Stimulated activated CD8-positive, alpha-beta memory T cell treated with anti-CD3 and anti-CD28 coated beads, Interleukin-7, amount 100 ng/mL, for 4 hours (primary cell): ENCODE measurements at places on chromosomes 5 and 9.
A peak's percentile ranks its signal among the peaks of the same experiment; 100 is the strongest.

- no peak for DNase-seq
Measured at GRCh38 chr9:93569621-93570174, 6.7 kb upstream of the PHF2 start.

GRCh38 chr5:107519900-107520354, 150.8 kb downstream of the EFNA5 start:
- no peak for DNase-seq

DNA sequence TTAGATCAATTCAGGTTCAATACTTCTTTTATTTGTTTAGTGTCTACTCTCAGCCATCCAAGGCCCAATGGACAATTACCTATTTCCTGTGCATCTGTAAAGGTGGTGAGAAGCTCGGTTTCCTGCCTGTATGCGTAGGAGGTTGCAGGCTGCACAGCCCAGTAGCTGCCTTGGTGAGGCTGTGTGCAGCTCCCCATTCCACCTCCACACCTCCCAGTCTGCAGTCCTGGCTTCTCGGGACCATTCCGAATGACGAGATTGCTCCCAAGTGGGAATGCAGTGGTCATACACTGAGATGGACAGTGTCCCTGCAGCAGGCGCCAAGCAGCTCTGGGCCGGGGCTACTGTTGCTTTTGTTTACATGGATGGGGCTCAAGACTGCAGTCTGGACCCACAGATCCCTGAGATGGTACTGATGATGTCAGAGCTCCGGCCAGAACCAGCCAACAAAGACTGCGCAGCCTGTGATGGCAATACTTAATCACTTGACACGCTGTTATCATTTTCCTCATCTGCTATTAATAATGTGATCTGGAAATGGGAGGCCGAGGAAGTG, 206.1 kb upstream of the IRX1 start:
- no peak for DNase-seq

DNA sequence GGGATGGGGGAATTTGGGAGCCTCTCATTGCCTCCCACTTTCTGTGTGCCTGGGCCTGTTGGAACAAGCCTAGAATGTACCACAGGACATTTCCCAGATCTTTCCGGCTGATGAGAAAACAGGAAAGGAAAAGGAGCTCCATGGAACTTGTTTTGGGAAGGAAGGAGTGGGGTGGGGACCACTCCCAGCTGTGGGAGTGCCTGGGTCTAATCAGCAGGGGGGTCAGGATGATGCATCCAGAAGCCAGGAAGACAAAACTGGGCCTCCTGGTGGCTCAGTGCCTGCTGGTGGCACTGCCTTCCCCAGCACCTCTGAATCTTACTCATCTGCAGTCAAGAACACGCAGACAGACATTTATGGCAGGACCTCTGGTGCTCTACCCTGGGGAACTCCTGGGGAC, 2.8 kb downstream of the SMIM33 start:
- no peak for DNase-seq

GRCh38 chr5:73201547-73202513, 28.8 kb downstream of the TMEM174 start:
- peak; percentile 47 for DNase-seq

GRCh38 chr9:8946461-8946860, 1146.9 kb upstream of the DMAC1 start:
- DNase-seq = no peak

DNA sequence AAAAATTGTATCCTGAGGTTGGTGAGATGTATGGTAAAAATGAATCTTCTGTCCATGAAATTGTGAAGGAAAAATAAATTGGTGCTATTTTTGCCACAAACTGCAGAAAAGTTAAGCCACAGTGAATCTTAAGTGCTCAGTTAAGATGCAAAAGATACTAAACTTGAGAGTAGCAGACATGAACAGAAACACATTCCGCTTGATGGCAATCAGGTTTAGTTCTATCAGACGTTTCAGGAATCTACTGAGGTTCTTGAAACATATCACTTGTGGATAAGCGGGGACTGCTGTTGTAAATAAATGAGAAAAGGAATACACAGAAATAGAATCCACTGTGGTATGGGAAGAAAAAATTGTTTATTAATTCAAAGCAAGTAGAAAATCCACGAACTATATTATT, 311.2 kb upstream of the PRR16 start:
- DNase-seq = no peak

GRCh38 chr9:116859763-116860162, 172.7 kb downstream of the TRIM32 start:
- DNase-seq = no peak

DNA sequence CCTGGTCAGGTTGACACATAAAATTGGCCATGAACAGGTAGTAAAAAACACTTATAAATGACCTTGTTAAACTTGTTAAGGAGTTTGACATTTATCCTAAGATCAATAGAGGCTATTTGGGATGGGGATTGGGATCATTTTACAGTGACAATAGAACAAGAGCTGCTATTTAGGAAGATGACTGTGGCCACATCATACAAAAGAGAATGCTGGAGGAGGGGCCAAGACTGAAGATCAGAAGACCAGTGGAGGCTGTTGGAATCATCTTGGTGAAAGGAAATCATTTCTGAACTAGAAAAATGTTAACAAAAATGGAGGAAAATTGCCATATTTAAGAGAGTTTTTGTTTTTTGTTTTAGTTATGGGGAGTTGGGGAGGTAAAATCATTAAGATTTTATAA, 304.8 kb upstream of the TLE4 start:
- DNase-seq = no peak

GRCh38 chr9:79970146-79970425, 398.3 kb downstream of the TLE4 start:
- DNase-seq = no peak

DNA sequence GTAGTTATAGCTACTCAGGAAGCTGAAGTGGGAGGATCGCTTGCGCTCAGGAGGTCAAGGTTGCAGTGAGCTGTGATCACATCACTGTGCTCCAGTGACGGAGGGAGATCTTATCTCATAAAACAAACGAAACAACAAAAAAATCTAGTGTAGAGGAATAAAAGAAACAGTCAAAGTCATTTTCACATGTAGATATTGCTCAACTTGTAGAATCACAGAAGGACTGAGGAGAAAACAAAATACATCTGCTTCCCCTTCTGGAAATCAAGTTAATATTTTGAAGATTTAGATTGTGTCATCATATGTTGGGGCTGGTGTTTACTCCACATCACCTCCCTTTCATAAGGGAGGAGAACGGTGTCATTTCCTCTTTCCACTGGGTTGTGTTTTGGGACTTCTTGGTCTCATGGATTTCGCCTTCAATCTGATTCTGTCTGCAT, 8.2 kb upstream of the SLC46A2 start:
- DNase-seq = no peak

DNA sequence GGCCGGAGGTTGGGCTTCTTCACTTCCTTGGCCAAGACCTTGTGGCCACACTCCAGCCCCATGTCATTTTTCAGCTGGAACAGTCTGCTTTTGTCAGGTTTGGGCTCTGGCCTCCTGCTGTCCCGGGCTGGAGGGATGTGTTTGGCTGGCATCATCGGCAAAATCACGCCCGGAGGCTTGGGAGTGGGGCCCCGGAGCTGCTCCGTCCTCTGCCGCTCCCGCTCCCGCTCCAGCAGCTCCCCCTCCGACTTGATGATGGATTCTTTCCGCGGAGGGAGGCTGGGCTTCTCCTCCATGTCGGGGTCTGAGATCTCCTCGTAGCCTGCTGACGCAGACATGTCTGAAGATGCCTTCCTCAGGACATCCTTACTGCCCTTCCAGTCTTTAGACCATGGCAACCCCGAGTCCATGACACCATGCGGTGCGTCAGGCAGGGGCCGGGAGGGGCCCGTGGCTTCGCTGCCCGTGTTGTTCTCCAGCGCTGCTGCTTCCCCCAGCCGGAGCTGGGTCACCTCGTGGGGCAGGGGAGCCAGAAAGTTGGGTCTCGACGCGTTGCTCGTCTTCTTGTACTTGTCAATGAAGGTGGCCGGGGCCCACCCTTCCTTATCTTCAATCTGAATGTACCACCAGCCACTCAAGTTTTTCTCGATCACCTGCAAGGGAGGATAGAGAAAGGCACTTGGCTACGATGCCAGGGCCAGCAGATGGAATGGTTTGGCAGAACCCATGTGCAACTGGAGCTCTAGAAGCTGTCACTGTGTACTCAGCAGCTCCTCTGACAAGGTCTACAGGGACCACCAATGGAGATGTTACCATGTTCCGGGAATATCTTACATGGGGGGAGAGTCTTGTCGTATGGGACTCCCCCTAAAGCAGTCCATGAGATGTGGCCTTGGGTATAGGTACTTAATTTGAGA, 56.0 kb upstream of the UBTD2 start:
- DNase-seq = no peak

GRCh38 chr5:155052532-155052931, 39.0 kb downstream of the KIF4B start:
- no peak for DNase-seq

DNA sequence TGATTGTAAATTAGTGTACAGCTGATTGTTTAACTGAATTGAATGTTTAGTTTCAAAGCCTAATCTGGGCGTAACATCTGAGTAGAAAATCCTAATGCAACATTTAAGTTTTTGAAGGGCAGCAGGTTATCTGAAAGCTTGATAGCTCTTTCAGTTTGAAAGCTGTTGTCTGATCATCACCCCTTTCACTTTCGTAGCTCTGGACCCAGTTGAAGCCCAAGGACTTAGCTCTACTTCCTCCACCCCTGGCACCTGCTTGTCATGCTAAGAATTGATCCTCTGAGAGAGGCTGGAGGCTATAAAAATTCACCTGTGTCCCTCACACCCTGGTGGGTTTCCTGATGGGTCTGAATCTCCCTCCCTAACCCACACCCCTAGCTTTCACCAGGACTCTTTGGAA, 86.0 kb downstream of the ZFAND5 start:
- no peak for DNase-seq

DNA sequence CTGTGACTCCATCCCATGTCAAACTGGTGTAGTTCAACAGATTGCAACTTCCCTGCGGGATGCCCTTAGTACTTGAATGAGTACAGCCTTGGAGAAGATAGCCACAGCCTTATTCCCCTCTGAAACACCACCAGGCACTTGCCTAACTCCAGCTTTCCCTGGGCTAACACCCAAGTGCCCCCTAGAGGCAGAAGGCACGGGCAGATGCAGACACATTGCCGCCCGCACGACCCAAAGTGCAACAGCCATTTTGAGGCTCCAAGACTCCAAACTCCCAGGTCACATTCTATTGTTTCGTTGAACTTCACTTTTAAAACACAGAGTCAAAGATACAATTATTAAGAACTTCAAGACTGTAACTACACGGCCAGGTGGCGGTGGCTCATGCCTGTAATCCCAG, 163.6 kb upstream of the CDH6 start:
- no peak for DNase-seq

DNA sequence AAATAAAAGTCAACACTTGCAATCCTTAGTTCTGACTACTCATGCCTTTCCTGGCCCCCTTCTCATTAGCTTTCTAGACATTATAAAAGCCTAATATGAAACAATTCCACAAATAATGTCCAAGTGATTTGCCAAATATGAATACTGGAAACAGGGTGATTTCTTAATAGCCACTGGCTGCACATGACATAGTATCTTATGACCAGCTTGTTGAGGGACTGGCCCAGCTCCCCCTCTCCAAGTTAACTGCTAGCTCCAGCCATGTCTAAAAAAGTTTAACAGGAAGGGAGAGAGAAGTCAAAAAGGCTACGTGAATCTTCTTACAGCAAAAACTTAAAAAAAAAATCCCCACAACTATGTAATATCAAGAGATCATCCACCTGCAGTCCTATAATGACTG, 1.5 kb downstream of the CERT1 start:
- DNase-seq = no peak

DNA sequence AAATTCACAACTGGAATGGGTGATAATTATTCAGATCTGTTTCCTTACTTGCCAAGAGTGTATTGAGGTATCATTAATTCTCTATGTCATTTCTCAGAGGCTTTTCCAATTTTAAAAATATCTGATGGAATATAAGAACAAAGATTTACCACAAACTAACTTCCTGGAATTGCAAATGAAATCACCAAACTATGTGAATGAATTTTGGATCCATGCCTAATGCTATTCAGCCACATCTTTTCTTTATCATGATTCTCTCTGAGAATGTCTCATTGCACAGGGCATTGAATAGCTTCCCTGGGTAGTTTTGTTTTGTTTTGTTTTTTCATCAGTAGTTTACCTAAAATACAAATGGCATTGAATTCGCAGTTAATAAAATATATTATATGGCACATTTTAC, 146.9 kb upstream of the FBN2 start:
- no peak for DNase-seq

DNA sequence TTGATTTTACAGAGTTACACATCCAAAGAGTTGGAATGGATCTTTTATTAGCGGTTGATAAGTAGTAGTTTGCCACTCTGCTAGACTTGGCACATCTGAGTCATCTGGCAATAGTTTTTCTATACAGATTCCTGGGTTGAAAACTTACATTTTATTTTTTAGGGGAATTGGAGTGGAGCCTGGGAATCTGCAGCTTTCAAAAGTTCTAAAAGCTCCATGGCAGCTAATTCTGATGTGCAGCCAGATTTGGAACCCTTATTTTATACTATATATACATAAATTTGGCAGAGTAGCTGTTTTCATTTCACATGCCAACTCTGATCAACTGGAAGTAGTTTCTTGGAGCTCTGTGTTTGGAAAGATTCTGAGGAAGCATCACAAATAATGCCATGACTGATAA, 715.5 kb downstream of the TLR4 start:
- DNase-seq = no peak

DNA sequence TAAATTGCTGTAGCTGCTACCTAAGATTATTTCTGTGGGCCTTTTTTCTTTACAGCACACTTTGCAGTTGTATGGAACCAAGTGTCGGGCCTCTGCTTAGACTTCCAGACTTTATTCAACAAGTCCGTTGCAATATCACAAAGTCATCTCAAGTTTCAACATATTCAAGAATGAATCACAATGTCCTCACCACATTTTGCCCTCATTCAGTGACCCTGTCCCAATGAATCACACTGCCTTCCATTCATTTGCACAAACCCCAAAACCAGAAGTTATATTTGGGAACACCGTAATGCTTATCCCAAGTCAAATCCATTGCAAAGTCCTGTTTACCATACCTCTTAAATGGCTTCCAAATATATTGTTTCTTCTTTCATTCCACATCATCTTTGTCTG, 439.6 kb downstream of the CSNK1G3 start:
- DNase-seq = no peak

GRCh38 chr5:144134194-144134826, 36.1 kb downstream of the YIPF5 start:
- no peak for DNase-seq

DNA sequence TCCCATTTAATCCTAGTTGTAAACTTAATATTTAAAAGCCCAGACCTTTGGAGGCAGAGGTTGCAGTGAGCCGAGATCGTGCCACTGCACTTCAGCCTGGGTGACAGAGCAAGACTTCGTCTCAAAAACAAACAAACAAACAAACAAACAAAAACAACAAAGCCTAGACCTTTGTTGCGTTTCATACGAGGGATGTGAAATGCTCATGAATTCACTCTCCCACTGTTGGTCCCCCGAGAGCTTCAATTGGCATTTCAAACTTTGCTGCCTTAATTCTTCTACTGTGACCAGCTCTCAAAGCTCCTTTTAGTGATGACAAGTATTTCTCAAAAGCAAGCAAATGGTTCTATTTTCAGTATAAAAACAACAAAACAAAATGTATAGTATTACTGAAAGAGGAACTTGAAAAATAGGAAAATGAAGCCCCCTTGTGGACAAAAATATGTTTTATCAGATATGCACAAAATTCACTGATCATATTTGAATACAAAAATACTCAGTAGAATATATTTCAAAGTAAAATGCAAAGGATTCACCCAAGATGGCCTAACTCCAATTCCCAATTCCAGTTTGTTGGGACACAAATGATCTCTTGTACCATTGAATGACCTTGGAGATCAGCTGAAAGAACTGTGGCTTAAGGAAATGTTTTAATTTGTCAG, 140.4 kb downstream of the ESM1 start:
- DNase-seq = no peak
